GM19239 (cell line): ENCODE measurements at places on chromosomes 3 and 15.

GRCh38 chr3:129943020-129943419 lies 31.5 kb upstream of the TRH start:
- no peak for DNase-seq

GRCh38 chr15:52256366-52256765 lies 39.2 kb downstream of the MYO5C start:
- DNase-seq = peak; percentile 63

- no peak for DNase-seq
Measured at GRCh38 chr3:178950676-178951075, 120.9 kb downstream of the ZMAT3 start.

- DNase-seq = no peak
Measured at GRCh38 chr3:17639765-17640164, 102.7 kb downstream of the TBC1D5 start.

DNA sequence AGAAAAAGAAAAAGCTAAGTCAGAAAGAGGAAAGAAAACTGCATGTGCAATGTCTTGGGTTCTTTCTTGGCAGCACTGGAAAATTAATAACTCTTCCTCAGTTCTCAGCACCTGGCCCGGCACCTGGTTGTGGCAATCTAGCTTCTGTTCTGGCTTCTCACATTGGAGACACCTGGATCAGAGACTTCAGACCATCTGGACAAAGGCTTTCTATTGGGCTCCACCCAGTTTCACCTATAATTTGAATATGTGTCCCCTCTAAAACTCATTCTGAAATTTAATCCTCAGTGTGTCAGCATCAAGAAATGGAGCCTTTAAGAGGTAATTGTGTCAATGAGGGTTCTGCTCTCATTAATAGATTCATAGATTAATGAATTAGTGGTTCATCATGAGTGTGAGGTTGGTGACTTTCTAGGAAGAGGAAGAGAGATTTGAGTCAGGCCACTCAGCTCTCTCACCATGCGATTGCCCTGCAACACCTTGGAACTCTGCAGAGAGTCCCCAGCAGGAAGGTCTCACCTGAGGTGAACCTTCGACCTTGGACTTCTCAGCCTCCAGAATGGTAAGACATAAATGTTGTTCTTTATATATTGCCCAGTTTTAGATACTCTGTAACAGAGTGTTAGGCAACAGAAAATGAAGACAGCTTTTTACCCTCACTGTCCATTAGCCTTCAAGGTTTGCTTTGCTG lies 679.9 kb downstream of the NTRK3 start:
- DNase-seq = no peak

GRCh38 chr15:33476908-33477307 lies 166.1 kb downstream of the RYR3 start:
- no peak for DNase-seq

DNA sequence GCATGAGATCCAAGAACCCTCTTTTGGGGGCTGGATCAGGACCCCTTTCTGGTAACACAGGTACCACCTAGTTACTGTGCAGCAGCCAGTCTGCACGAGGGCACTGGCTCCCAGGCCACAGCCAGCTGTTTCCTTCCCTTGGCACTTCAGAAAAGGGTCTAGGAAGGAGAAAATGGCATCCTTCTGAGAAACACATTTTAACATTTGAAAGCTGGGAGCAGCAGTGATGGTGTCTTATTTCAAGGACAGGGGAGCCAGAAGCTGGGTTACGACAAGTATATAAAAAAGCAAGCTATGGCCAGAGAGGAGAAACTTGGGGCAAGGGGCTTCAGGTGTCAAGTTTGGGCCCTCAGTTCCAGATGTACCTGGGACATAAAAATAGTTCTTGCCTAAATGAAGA lies 282.8 kb downstream of the CTNNB1 start:
- no peak for DNase-seq

GRCh38 chr3:27174530-27174929 lies 194.7 kb downstream of the NEK10 start:
- DNase-seq = no peak

GRCh38 chr3:26558257-26558656 lies 64.3 kb upstream of the LRRC3B start:
- no peak for DNase-seq

- DNase-seq = no peak
Measured at GRCh38 chr3:143206955-143207337, 87.4 kb downstream of the CHST2 start.

DNA sequence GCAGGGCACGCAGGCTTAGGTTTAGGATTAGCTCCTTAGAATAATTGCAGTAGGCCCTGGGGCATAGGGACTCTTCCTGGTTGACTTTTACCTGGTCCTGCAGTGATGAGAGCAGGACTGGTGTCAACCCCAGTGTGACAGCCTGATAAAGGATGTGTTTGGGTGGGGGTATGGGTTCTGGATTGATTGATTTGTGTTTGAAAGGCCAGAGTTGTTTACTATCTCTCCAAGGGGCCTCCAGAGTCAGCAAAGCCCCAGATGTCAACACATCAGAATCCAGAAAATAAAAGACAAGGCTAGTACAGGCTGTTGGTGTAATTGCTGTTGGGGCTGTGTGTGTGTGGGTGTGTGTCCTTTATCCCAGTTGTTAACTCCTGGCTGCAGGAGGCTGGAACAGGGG lies 122.3 kb downstream of the CHRNA7 start:
- no peak for DNase-seq

GRCh38 chr3:82002491-82002890 lies 241.0 kb upstream of the GBE1 start:
- no peak for DNase-seq
